SK-N-SH (cell line): ENCODE measurements at places on chromosomes 2 and 18. TPM values are rescaled to one million over a fixed set of nuclear protein-coding genes. Genes with fewer than 3 reads are reported as not detected.

CYRIA gene
- 0.08 and 0.13 TPM in 2 replicates for polyA plus RNA-seq

TEX44 gene
- not detected in 2 replicates for polyA plus RNA-seq

ADAM23 gene
- polyA plus RNA-seq: 3.6 and 3.7 TPM in 2 replicates

CNDP1 gene
- polyA plus RNA-seq: not detected in 2 replicates

FAM124B gene
- polyA plus RNA-seq: 0.03 TPM in 1 of 2 replicates, not detected in the other

REG1B gene
- not detected in 2 replicates for polyA plus RNA-seq

DPYSL5 gene
- polyA plus RNA-seq: 0.79 and 1.8 TPM in 2 replicates

PARD3B gene
- 0.87 and 0.89 TPM in 2 replicates for polyA plus RNA-seq

LYG2 gene
- not detected in 2 replicates for polyA plus RNA-seq

STK11IP gene
- polyA plus RNA-seq: 22.1 and 22.9 TPM in 2 replicates

ZNF513 gene
- polyA plus RNA-seq: 53.8 and 63.7 TPM in 2 replicates

GRCh38 chr2:186755066-186755465 lies 61.2 kb downstream of the FAM171B start:
- H3K4me1 ChIP-seq: no peaks in the 10 kb centered on the region
- no peak for DNase-seq
- peaks cover 13% of the 10 kb centered on the region; the same call in 1 of the 2 replicates for H3K36me3 ChIP-seq
- H3K27me3 ChIP-seq: no peaks in the 10 kb centered on the region
- H3K27ac ChIP-seq: no peak overlapping the region

DNA sequence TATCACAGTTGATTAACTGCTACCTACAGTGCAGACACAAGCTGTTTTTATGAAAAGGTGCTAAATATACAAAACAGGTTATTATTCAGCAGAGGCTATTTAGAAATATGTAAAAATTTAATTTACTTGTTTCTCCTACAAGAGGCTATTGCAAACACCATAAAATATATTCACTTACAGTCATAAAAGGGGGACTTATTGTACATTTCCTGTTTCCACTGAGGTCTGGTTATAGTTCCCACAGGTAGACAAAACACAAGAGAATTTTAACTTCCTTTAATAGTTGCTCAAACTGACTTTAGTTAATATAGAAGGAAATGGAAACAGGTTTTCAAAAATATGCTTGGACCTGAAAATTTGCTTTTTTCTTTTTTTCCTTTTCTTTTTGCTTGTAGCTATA lies 40.0 kb upstream of the FRZB start:
- no peak overlapping the region for H3K27ac ChIP-seq
- no peak overlapping the region for H3K4me3 ChIP-seq
- H3K4me1 ChIP-seq: no peaks in the 10 kb centered on the region
- no peak for DNase-seq

DNA sequence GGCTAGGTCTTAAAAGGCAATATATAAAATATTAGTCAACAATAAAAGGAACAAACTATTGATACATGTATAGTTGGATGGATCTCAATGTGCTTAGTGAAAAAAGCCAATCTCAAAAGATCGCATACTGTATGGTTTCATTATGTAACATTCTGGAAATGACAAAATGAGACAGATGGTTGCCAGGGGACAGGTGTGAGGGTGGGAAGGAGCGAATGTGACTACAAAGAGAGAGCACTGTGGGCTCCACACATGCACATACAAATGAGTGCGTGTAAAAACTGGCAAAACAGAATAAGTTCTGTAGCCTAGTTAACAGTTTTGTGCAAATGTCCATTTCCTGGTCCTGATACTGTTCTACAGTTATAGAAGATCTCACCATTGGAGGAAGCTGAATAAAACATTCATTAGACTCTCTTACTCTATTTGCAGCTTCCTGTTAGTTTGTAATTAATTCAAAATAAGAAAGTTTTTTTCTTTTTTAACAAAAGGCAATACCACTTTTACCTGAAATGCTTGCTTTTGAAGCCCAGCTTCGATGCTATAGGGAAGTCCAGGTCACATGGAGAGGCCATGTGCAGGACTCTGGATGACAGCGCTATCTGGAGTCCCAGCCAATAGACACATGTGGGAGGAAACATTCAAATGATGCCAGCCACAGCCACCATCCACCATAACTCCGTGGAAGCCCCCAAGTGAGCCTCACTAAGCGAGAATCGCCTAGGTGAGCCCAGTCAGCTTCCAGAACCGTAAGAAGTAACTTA lies 21.0 kb upstream of the C2orf80 start:
- H3K27me3 ChIP-seq: no peaks in the 10 kb centered on the region
- no peak for DNase-seq
- H3K4me1 ChIP-seq: no peaks in the 10 kb centered on the region
- H3K27ac ChIP-seq: no peak overlapping the region

- no peak for DNase-seq
- H3K27me3 ChIP-seq: no peaks in the 10 kb centered on the region
- no peak overlapping the region for H3K27ac ChIP-seq
- H3K36me3 ChIP-seq: no peaks in the 10 kb centered on the region
These were observed 1676.4 kb upstream of the SLC39A10 start for GRCh38 chr2:193980599-193980998.

DNA sequence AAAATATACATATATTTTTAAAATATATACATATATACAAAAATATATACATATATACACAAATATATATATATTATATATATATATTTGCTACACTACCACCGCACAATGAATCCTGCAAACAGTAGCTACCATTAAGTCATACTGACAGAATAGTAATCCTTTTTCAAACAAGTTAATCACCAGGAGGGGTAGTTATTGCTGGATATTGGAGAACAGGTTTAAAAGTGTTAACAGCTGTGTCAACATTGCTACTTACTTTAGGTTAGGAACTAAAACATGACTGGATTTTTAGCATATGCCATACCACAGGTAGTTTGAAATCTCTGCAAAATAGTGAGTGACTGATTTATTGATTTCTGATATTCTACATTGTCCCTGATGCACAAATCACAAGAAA lies 529.1 kb upstream of the CDH7 start:
- H3K36me3 ChIP-seq: no peaks in the 10 kb centered on the region
- no peak overlapping the region for H3K4me3 ChIP-seq
- no peak for DNase-seq
- no peak overlapping the region for H3K27ac ChIP-seq
- H3K4me1 ChIP-seq: no peaks in the 10 kb centered on the region

DNA sequence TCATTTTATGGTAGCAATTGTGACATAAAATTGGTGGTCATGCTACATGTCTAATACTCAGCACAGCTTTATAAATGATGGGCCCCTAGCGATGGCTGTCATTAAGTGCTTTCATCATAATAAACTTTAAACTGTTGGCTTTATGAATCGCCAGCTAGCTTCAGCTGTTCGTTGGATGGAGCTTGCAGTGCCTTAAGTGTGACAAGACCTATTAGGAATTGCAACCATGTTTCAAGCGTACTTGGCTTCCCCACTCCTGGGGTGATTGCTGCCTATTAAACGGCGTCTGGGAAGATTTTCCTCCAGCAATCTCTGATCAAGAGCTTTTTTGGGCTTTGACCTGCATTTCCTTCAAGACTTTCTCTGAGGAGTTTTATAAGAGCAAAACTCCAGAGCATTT lies 164.5 kb upstream of the SIX3 start:
- no peak overlapping the region for H3K27ac ChIP-seq
- H3K4me3 ChIP-seq: no peak overlapping the region
- no peak for DNase-seq

GRCh38 chr18:37762076-37762621 lies 196.6 kb upstream of the CELF4 start:
- no peak for DNase-seq
- H3K27ac ChIP-seq: no peak overlapping the region
- no peaks in the 10 kb centered on the region for H3K36me3 ChIP-seq

- H3K27ac ChIP-seq: no peak overlapping the region
- no peak for DNase-seq
- H3K4me1 ChIP-seq: peaks cover 16% of the 10 kb centered on the region
- no peak overlapping the region for H3K4me3 ChIP-seq
These were observed 179.3 kb upstream of the MGAT5 start for GRCh38 chr2:134074619-134075018.

- no peaks in the 10 kb centered on the region for H3K27me3 ChIP-seq
- DNase-seq: no peak
- H3K27ac ChIP-seq: no peak overlapping the region
- H3K4me1 ChIP-seq: peaks cover 14% of the 10 kb centered on the region
These were observed 3.5 kb downstream of the PELI1 start for GRCh38 chr2:64140665-64141200.

DNA sequence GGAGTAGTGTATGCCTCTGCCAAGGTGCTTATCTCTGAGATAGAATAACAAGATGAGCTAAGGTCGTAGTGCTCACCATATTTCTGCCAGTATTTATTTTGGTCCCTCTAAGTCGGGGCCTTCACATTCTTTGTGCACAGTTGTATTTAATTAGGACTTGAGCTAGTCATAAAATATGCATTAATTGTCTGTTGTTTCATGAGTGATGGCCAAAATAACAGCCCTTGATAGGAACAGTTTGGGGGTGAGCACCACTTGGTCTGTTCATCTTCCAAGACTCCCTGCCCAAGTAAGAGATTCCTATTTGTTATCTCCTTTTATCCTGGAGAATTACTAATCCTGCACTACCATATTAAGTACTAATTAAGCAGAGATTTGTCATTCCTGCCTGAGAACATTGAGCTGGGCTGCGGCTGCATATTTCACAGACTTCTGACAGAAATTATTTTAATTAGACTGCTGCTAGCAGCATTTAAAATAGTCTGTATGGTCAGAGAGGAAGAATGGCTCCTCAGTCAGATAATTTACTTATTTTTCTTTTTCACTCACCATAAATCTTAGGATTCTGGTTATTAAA lies 435.1 kb downstream of the MTX2 start:
- no peaks in the 10 kb centered on the region for H3K36me3 ChIP-seq
- DNase-seq: no peak
- no peak overlapping the region for H3K4me3 ChIP-seq
- no peaks in the 10 kb centered on the region for H3K27me3 ChIP-seq
- peaks cover 4% of the 10 kb centered on the region for H3K4me1 ChIP-seq
- H3K27ac ChIP-seq: no peak overlapping the region

DNA sequence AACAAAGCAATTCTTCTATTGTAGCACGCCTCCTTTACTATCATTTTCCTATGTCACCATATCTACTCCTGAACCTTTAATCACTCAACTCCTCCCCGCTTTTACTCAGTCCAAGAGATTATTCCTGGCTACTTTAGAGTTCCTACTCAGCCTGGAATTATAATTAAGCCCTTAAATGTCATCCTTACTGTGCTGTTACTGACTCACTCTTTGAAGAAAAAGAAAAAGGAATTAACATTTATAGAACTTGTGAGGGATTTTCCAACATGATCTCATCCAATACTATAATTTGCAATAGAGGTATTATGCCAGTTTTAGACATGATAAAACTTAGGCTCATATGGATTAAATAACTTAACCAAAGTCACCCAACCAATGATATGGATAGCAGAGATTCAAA lies 61.7 kb downstream of the CCDC88A start:
- DNase-seq: no peak
- no peaks in the 10 kb centered on the region for H3K4me1 ChIP-seq
- no peak overlapping the region for H3K27ac ChIP-seq
- H3K36me3 ChIP-seq: peaks cover 23% of the 10 kb centered on the region
- H3K4me3 ChIP-seq: no peak overlapping the region

DNA sequence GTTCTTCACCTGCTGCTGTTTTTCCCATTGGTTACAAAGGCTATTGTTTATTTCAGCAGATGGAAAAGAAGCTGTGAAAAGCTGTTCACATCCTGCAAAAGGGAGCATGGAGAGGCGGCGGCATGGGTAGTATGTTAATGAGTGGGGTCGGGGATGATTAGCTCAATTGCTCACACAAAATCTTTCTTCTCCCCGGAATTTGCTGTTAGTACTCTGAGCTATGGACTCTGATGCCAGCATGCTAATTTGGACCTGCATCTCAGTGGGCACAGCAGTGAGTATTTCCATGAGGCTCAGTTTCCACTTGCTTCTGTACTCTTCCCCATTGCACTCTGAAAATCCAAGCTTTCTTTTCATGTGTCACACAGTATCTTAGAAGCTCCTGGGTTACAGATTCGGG lies 61.6 kb downstream of the DNER start:
- no peak overlapping the region for H3K4me3 ChIP-seq
- no peaks in the 10 kb centered on the region for H3K27me3 ChIP-seq
- H3K27ac ChIP-seq: no peak overlapping the region
- no peaks in the 10 kb centered on the region for H3K36me3 ChIP-seq
- H3K4me1 ChIP-seq: no peaks in the 10 kb centered on the region

- no peak overlapping the region for H3K4me3 ChIP-seq
- H3K36me3 ChIP-seq: no peaks in the 10 kb centered on the region
- H3K27me3 ChIP-seq: no peaks in the 10 kb centered on the region
- H3K4me1 ChIP-seq: no peaks in the 10 kb centered on the region
- no peak for DNase-seq
These were observed 9.9 kb downstream of the CNNM4 start for GRCh38 chr2:96770442-96771202.

DNA sequence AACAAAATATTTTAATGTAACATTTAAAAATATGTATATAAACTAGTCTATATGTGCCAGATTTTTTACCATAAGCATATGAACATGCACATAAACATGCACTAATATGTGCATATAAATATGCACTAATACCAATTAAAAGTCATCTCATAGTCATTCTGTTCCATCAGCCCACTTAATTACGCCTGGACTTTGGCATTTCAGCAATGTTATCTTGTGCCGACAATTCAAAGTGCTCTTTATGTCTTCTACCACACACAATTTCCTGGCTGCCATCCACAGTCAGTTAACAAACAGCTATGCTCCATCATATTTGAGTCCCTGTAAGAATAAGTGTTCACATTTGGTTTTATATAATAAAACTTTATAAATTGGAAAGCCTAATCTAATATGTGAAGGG lies 92.6 kb upstream of the TSPYL6 start:
- no peak for DNase-seq
- no peaks in the 10 kb centered on the region for H3K36me3 ChIP-seq

GRCh38 chr2:216031960-216032689 lies 18.8 kb upstream of the MREG start:
- H3K4me3 ChIP-seq: 0 out of 2 replicates have a peak overlapping the region, but pooled peaks have one; percentile 3
- H3K27ac ChIP-seq: peak overlapping the region; percentile 84
- no peak for DNase-seq
- peaks cover 5% of the 10 kb centered on the region; the same call in 1 of the 2 replicates for H3K4me1 ChIP-seq
- peaks cover 4% of the 10 kb centered on the region for H3K36me3 ChIP-seq
